Cardiac fibroblast (primary cell): ENCODE measurements at places on chromosomes 6 and 20.

DNA sequence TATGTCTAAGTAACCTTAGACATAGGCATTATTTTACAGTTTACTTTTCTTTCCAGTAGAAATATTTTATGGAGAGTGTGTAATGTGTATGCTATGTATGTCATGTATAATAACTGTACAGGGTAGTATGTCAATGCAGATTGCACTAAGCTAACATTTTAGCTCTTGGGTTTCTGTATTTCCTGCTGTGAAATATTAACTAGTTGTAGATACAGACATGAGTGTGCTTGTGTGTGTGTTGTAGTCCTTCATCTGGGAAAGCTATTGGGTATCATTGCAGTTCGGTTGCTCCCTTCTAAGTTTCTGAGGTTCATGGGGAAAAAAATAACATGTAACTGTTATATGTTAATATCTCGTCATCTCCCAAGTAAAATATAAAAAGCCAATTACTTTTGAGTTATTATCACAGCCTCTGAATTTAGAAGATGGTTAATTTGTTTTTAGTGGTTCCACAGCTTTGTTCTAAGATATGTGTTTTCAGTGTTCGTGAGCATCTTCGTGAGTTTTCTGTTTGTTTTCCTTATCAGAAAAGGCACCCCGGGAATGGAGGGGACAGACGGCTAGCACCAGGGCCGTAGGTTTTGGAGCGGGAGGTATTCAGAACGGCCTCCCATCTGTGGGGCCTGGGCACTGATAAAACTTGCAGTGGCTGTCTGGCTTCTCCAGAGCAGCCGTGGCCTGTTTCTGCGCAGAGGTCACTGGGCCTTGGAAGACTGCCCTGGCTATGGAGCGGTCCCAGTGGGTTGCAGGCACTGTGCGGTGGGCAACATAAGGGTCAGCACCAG, 215.0 kb downstream of the ARID1B start:
- DNase-seq, result peak; percentile 29

DNA sequence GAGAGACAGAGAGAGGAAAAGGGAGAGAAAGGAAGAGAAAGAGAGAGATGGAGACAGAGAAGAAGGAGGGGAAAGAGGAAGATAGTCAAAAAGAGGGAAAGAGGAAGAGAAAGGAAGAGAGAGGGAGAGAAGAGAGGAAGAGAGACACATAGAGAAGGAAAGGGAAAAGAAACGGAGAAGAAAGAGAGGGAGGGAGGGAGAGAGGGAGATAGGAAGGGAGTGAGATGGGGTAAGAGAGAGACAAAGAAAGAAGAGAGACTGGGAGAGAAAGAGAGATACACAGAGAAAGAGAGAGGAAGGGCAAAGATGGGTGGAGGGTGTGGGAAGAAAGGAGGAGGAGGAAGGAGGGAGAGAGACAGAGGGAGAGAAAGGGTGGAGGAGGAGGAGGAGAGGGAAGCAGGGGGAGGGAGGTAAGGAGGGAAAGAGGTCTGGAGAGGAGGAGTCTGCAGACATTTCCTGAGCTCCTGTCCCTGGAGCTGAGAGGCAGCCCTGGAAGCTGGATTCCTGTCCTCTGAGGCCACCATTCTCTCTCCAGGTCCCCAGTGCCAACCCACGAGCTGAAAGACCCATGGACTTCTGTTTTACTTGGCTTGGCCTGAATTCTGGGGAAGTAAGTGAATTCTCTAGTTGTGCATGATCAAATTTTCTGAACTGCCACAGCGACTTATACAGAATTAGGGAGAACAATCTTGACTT, 9.9 kb downstream of the FOXF2 start:
- DNase-seq, result no peak

GRCh38 chr6:169957351-169957963, 206.0 kb downstream of the ERMARD start:
- DNase-seq, result no peak

GRCh38 chr20:10924644-10925201, 250.9 kb upstream of the JAG1 start:
- peak; percentile 73 for DNase-seq

- peak; percentile 84 for DNase-seq
These were observed 83.8 kb upstream of the ELOVL5 start for GRCh38 chr6:53432318-53433161.

GRCh38 chr6:15359335-15359862, 113.5 kb downstream of the JARID2 start:
- peak; percentile 39 for DNase-seq

DNA sequence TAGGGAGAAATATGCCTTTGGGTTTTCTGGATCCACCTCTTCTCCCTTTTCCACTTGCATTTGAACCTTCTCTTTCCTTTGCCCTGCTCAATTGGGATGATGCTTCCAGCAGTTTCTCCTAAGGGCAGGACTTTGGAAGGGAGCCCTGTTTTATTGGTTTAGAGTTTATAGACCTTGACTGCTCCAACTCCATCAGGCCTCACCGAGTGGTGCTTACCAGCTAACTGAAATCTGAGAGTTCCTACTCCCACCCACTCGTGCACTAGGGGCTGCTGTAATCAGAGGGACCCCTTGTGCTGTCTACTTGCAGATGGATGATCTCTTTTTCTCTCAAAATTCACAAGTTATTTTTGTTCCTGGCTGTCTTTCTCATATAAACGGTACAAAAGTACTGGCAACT, 121.3 kb upstream of the SLC22A16 start:
- DNase-seq, result no peak

DNA sequence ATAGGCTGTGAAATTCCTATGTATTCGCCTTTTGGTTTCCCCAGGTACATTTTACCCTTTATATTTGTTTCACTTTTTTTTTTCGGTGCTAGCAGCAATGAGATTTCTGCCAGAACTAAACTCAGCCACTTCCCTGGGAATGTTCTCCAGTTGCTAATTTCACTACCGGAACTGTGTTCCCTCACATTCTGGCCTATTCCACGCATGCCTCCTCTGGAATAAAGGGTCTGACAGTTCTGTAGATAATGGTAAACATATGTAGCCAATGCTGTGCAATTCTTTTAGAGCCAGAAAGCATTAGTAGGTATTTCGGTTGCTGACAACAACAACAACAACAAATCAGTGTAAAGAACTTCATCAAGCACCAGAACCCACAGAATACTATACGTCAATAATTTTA, 96.1 kb upstream of the TBX18 start:
- no peak for DNase-seq

DNA sequence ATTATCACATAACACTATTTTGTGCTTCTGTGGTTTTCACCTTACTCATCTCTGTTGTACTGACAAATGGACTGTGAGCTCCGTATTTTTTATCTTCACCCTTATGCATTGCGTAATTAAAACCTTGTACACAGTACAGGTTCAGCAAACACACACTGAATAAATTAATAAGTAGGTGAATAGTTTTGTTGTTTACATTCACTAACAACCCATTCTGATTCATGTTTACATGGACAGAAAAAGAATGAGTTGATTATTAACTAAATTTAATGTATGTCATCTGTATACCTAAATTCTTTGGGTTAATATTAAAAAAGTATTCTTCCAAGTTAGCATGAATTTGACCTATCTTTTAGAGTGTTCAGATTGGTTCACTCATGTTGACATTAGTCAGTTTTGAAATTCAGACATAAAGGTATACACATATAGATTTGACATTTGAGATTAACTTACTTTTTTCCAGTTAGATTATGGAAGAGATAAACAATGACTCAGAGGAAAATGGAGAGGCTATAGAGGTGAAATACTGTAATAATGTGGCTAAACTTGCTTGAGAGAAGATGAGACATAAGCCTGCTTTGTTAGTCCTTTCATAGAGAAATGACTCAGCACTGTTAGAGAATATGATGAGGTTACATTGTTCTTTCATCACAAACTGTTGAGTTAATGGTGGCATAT, 541.7 kb upstream of the FLRT3 start:
- peak; percentile 32 for DNase-seq

GRCh38 chr6:42784717-42785498, 3.1 kb downstream of the BICRAL start:
- no peak for DNase-seq

GRCh38 chr6:161265975-161266374, 7.9 kb downstream of the AGPAT4 start:
- DNase-seq, result peak; percentile 9

- DNase-seq, result no peak
These were observed 3.4 kb downstream of the TREM2 start for GRCh38 chr6:41159415-41160082.

GRCh38 chr20:10857352-10858070, 183.7 kb upstream of the JAG1 start:
- peak; percentile 94 for DNase-seq

DNA sequence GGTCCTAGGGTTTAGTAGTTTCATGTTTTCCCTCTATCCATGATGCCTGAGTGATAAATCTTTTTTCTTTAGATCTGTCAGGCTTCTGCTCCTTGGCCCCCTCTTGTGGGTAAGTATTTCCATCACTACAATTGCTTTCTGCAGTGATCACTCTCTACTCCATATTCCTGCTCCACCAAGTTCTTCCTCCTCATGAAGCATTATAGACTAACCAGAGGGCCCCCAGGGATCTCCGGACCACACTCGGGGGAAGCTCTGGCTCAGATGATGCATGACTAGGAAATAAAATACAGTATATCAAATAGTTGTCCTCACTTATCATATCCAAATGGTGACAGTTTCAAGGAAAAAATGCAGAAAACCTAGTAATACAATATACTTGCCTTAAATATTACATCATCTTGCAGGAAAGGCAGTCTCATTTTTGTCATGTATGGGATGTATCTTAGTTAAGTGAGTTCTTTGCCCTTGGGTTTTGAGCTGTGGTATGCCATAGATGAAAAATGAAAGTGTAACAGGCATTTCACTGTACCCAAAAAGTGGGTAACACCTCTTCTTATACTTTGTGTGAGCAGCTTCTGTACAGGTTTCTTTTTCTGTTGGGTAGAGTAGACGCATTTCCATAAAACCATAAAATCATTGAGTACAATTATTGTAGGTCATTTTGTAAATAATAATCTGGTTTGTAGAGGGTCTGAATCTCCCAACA, 200.9 kb upstream of the EYA4 start:
- DNase-seq, result peak; percentile 53

- DNase-seq, result no peak
These were observed 8.0 kb downstream of the MAP3K5 start for GRCh38 chr6:136784271-136784664.
